Neural progenitor cell (in vitro differentiated cells): ENCODE measurements at places on chromosomes 5 and 9. TPM values are rescaled to one million over a fixed set of nuclear protein-coding genes. Genes with fewer than 3 reads are reported as not detected.

Gene OLFM1
- 4.0 and 6.6 TPM in 2 replicates for total RNA-seq

- H3K36me3 ChIP-seq, result peaks cover 22% of the 10 kb centered on the region
- no peak overlapping the region for H3K4me3 ChIP-seq
- no peak overlapping the region for H3K27ac ChIP-seq
Measured at GRCh38 chr9:26913138-26913668, 20.6 kb upstream of the CAAP1 start.

DNA sequence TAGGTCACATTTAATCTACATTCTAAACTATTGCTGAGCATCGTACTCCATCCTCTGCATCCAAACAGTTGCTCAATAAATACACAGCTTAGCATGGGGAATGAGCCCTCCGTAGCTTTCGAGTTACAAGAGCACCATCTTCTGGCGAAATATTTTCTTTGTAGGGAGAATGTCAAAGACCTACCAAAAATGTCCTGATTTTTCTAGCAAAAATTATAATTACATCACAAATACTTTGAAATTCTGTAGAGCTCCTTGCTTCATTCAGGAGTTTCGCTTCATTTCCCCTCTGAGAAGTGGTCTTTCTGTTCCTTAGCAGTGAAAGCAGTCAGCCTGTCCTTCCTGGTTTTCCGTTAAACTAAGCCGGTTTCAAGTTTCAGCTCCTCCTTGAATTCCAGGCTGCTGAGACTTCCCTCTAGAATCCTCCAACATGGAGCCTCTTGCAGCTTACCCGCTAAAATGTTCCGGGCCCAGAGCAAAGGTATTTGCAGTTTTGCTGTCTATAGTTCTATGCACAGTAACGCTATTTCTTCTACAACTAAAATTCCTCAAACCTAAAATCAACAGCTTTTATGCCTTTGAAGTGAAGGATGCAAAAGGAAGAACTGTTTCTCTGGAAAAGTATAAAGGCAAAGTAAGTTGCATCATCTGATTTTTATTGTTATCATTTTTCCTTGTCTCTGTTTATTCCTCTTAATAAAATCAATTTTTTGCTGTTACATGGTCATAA lies at the start of gene GPX8:
GPX8 (plus strand) TSS at position 409 of the 730 bp plus-strand sequence; CDS start at position 431, 22 bp downstream.
- H3K27me3 ChIP-seq, result no peaks in the 10 kb centered on the region
- peaks cover 5% of the 10 kb centered on the region for H3K4me1 ChIP-seq

- DNase-seq, result no peak
- no peak overlapping the region for H3K27ac ChIP-seq
- no peaks in the 10 kb centered on the region for H3K4me1 ChIP-seq
Measured at GRCh38 chr5:126096442-126097006, 326.7 kb upstream of the GRAMD2B start.

DNA sequence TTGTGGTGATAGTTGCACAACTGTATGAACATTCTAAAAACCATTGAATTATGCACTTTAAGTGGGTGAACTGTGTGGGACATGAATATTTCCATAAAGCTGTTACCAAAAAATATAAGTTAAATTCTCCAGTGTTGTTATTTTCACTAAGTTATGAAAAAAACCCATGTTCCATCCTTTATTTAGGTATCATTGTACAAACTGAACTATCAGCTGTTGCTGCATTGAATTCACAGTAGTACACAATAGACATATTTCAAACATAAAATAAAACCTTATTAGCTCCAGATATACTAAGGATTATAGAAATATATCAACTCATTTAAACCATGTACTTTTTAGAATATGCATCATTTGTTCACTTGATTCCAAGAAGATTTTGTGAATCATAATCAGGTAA lies 192.1 kb downstream of the COMMD10 start:
- no peaks in the 10 kb centered on the region for H3K4me1 ChIP-seq
- no peak for DNase-seq
- no peaks in the 10 kb centered on the region for H3K27me3 ChIP-seq
- H3K27ac ChIP-seq, result no peak overlapping the region
- H3K36me3 ChIP-seq, result no peaks in the 10 kb centered on the region

- H3K4me1 ChIP-seq, result peaks cover 5% of the 10 kb centered on the region
- no peak for DNase-seq
- no peaks in the 10 kb centered on the region for H3K36me3 ChIP-seq
Measured at GRCh38 chr9:124553738-124554137, 46.5 kb upstream of the NR5A1 start.

DNA sequence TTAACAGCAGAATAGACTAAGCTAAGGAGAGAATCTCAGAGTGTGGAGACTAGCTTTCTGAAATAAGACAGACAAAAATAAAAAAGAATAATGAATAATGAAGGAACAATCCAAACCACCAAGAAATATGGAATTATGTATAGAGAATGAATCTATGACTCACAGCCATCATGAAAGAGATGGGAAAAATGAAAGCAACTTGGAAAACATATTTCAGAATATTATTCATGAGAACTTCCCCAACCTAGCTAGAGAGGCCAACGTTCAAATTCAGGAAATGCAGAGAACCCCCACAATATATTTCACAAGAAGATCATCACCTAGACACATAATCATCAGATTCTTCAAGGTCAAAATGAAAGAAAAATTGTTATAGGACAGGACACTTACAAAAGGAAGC lies 349.0 kb upstream of the MPDZ start:
- no peaks in the 10 kb centered on the region for H3K27me3 ChIP-seq
- H3K4me1 ChIP-seq, result no peaks in the 10 kb centered on the region
- H3K27ac ChIP-seq, result no peak overlapping the region
- no peak overlapping the region for H3K4me3 ChIP-seq
- H3K36me3 ChIP-seq, result no peaks in the 10 kb centered on the region

DNA sequence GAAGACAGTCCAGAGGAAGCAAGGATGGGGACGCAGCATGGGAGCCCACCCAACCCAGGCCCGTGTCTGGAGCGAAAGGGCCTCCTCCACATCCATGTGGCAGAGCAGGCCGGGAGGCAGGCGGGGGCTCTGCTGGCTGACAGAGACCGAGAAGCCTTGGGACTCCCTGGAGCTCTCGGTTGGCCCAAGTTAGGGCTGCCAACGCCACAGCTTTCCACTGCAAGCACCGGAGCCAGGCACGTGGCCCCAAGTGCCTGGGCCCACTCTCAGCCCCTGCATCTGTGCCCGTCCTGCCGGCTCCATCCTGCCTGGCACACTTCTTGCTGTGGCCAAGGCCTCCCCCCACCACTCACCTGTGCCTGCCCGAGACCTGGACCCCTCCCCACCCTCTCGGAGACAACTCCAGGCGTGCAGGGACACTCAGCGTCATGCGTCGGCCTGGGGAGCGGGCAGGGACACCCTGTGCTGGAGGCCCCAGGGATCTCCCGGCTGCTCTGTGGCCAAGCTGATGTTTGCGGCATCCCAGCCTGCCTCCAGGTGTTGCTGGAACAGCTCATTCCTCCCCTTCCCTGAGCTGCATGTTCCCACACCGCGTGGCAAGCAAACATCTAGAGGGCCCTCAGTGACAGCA lies 31.5 kb downstream of the SLC6A3 start:
- H3K36me3 ChIP-seq, result no peaks in the 10 kb centered on the region
- no peak overlapping the region for H3K4me3 ChIP-seq
- DNase-seq, result no peak
- no peak overlapping the region for H3K27ac ChIP-seq
- no peaks in the 10 kb centered on the region for H3K4me1 ChIP-seq

DNA sequence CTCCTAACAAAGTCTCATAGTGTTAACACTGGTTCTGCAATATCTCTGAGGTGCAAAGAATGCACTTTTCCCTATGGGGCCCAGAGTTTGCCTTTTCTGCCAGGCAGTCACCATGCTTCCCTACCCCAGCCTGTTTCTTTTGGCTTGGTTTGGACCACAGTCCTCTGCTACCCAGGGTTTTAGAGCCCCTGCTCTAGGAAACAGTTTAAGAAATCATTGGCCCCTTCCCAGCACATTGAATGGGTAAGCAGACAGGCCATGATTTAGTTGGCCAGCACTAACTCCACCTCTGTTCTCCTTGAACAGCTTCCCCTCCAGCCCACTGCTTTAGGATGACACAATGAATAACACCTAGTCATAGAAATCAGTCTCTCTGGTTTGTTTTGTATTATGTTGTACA lies 73.2 kb downstream of the UBAP1 start:
- no peak for DNase-seq
- H3K4me1 ChIP-seq, result no peaks in the 10 kb centered on the region

- no peak overlapping the region for H3K27ac ChIP-seq
- H3K4me3 ChIP-seq, result no peak overlapping the region
- H3K4me1 ChIP-seq, result no peaks in the 10 kb centered on the region
- no peaks in the 10 kb centered on the region for H3K36me3 ChIP-seq
- no peaks in the 10 kb centered on the region for H3K27me3 ChIP-seq
Measured at GRCh38 chr9:85248514-85249312, 493.0 kb downstream of the AGTPBP1 start.

GRCh38 chr5:19498852-19499251 lies 489.1 kb downstream of the CDH18 start:
- H3K4me3 ChIP-seq, result no peak overlapping the region
- no peak overlapping the region for H3K27ac ChIP-seq
- H3K27me3 ChIP-seq, result no peaks in the 10 kb centered on the region
- DNase-seq, result no peak

Gene LCN1
- not detected in 2 replicates for total RNA-seq

DNA sequence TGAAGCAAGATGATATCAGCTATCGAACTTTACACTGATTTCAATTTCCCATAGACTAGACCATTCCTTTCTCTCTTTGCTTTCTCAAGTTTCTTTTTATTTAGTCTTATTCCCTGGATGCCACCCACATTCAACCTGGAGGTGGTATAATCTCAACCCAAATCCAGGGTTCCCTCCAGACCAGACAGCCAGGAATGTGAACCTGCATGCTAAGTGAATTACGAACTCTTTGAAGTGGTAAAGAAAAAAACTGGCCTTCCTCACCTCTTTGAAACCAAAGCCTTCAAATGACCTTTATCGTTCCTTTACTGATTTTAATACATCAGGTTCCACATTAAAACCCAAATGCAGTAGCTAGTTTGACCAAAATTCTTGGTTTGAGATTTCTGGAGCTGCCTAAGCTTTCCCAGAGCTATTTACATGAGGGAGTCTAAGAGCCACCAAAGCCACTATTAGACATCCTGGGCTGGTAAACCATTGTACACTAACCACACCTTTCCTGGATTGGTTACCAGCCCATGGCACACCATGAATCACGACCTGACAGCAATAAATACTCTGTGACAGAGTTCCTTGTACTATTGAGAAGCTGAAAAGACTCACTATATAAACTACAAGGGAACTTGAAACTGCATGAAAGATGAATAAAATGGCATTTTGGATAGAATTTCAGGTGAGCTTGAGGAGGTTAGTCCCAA lies 323.7 kb downstream of the ADAMTS6 start:
- no peaks in the 10 kb centered on the region for H3K36me3 ChIP-seq
- DNase-seq, result no peak
- no peak overlapping the region for H3K27ac ChIP-seq
- H3K27me3 ChIP-seq, result no peaks in the 10 kb centered on the region

DNA sequence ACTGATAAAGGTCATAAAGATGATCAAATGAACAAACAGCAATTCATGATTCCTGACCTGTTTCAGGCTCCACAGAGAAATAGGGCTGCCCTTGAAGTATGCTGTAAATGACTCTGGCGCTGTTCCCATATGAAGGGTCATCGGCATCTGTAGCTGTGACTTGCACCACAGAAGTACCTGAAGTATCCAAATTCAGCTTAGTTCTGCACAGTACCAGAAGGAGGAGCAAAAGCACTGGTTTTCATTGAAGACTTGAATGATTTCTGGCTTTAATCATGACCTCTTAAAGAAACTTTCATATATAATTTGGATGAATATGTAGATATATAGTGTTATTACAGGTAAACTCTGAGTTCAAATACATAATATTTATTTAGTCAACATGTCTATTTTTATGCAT lies 109.1 kb downstream of the CDH10 start:
- no peaks in the 10 kb centered on the region for H3K4me1 ChIP-seq
- H3K27me3 ChIP-seq, result no peaks in the 10 kb centered on the region
- H3K27ac ChIP-seq, result no peak overlapping the region

DNA sequence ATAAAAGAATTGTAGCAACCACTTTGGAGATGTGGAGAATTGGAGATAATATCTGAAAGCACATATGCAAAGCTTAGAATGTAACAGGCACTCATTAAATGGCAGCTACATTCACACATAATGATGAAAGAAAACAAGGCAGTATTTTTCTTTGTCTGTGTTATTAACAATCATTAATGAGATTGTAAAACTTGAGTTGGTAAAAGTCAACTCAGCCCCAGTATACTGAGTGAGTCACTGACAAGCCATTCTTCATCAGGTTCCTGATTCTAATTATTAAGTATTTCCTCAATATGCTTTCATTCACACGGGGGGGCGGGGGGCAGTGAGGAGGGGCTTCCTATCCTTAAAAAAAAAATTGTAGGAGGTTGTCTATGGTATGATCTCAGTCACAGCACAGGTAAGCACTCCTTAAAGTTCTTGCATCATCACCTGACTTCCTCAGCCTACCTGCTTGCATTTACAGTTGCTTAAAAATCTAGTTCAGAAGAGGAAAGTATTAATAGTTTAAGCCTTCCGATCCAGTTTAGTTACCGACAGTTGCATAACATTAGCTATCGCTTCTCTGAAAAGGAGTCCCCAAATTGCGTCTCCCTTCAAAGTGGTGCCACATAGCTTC lies 379.8 kb downstream of the EFNA5 start:
- H3K27me3 ChIP-seq, result no peaks in the 10 kb centered on the region
- DNase-seq, result no peak
- H3K36me3 ChIP-seq, result no peaks in the 10 kb centered on the region
- peaks cover 18% of the 10 kb centered on the region for H3K4me1 ChIP-seq

GRCh38 chr9:128891321-128892220 lies 9.6 kb downstream of the LRRC8A start:
- no peak for DNase-seq
- H3K27ac ChIP-seq, result no peak overlapping the region

Gene FGF18
- 0.06 and 0.22 TPM in 2 replicates for total RNA-seq

DNA sequence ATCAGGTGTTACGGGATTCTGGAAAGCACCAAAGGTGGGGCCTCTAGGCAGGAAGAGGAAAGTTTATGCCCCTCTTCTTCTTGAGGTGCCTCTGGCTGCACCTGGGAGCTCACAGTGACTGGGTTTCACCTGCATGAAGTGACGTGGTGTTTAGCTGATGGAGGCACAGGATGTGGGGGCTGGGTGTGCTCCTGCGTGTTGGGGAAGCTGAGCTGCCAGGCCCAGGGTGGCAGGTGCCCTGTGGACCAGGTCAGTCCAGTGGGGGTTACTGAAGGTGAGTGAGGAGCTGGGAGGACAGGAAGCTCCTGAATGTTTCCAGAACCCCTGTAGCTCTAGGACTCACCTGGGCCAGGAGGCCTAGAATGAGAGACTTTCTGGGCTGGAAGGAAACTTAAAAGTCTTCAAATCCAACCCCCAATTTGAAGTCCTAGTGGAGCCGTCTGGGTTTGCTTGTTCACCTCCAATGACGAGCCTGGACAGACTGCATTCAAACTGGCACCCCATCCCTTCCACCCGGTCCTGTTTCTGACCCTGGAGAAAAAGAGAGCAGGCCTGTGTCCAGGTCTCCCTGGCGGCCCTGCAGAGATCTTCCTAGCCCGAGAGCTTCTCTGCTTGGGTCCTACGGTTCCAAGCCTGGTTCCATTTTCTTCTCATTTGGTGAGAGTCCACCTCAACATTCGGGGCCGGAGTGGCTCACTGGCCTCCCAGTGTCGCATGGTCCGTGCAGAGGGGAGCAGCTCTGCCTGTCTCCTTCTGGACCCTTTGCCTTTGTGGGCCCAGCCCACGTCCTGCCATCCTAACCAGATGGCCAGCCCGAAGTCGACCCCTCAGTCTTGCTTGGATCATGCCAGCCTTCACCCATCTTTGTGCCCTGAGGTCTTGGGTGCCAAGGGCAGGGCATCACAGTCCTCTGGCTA lies 22.3 kb downstream of the TRAF1 start:
- H3K36me3 ChIP-seq, result no peaks in the 10 kb centered on the region
- no peaks in the 10 kb centered on the region for H3K4me1 ChIP-seq
- DNase-seq, result no peak
- H3K4me3 ChIP-seq, result no peak overlapping the region
